ENCODE measurements at places on chromosomes 13 and 19.

DNA sequence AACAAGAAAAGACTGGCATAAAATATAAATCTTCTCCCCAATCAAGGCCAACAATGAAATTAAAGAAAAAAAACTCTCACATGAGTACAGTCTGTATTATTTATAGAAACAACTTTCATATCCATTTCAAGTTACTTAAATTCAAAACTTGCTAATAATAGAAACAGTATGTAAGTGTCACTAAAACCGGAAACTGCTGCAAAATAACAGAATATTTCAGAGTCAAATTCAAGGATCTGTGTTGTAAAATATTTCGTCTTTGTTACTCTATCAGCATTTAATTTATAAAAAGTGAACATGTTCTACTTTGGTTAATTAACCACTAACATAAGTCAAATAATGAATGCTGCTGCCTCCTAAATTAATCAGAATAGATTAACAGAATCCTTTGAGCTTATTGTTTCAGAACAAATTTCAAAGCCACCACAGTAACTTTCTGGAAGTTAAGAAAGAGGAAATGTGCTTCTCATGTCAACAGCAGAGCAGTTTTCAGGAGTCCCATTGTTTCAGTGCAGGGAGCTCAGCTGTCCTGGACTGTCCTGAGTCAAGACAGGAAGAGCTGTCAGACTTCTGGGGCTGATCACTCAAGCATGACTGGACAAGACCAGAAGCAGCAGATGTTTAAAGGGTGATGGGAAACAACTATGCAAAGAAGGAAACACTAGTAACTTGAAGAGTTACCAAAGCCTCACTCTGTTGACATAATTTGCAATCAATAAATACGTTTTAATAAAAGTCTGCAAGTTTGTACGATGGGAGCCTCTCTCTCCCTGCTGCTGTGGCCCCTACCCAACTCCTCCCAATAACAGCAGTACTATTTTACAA, 76.9 kb downstream of the FOXO1 start:
- DNase-seq, result no peak

- DNase-seq, result no peak
Measured at GRCh38 chr19:30640252-30640965, 268.2 kb downstream of the ZNF536 start.

DNA sequence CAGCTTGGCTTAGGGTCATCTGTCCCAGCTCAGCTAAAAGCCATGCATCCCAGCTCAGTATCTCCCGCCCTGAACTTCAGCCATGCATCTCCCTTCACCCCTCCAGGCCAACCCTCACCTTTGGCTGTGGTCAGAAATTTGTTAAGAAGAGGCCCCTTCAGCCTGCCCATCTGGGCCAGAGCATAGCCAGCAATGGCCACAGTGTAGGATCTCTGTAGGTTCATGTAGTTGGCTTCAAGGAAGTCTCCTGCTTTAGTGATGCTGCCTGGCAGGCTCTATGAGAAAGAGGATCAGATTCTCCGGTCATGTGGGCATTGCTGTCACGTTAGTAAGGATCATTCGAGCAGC, 16.6 kb upstream of the TNFSF14 start:
- no peak for DNase-seq

GRCh38 chr19:10984166-10984735, 23.4 kb downstream of the SMARCA4 start:
- DNase-seq, result no peak

- DNase-seq, result no peak
Measured at GRCh38 chr13:105783261-105783660, 752.2 kb downstream of the EFNB2 start.

DNA sequence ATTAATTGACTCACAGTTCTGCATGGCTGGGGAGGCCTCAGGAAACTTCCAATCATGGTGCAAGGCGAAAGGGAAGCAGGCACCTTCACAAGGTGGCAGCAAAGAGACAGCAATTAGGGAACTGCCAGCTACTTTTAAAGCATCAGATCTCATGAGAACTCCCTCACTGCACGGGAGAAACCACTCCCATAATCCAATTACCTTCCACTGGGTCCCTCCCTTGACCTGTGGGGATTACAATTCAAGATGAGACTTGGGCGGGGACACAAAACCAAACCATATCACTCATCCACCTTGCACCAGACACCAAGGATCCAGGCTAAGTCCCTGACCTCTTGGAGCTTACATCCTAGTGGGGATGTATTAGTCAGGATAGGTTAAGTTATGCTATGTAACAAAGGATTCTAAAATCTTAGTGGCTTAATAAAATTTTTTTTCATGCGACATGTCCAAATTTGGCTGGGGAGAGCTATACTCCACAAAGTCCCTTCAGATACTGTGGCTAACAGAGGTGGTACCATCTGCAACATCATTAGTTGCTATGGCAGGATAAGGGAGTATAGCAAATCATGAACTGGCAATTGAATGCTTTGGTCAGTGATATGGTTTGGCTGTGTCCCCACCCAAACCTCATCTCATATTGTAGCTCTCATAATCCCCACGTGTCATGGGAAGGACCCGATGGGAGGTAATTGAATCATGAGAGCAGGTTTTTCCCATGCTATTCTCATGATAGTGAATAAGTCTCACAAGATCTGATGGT, 8.3 kb upstream of the FAM187B start:
- DNase-seq, result no peak

GRCh38 chr19:45589768-45590167, 5.2 kb upstream of the OPA3 start:
- no peak for DNase-seq

DNA sequence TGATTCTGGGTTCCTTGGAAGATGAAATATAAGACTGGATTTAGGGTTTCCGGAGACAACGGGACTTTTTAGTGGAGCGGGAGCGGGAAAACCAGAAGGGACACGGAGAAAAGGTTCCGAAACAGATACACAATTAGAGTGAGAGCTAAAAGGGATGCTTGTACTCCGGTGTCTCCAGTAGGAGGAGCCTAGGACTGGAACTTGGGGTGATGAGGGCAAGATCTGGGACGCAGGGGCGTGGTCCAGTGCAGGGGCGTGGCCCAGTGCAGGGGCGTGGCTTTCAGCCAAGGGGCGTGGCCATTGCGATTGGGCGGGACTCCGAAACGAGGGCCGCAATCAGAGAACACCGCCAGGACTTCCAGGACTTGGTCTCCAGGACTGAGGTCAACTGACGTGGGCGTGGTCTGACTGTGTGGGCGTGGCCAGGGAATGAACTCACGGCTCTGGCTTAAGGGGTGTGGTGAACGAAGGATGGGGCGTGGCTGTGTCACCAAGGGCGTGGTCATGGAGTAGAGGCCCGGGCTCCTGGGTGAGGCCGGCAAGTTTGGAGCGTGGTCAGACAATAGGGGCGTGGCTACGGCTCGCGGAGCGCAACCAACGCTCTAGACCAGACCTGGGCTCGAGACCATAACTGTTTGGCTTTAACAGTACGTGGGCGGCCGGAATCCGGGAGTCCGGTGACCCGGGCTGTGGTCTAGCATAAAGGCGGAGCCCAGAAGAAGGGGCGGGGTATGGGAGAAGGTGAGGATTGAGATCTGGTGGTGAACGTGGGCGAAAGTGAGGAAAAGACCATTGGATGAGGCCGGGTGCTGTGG, at the start of gene DKKL1:
Gene DKKL1 (plus strand): TSS at position 610 of the 815 bp plus-strand sequence. CDS start 122 bp downstream, at position 732.
- DNase-seq, result peak; percentile 42

DNA sequence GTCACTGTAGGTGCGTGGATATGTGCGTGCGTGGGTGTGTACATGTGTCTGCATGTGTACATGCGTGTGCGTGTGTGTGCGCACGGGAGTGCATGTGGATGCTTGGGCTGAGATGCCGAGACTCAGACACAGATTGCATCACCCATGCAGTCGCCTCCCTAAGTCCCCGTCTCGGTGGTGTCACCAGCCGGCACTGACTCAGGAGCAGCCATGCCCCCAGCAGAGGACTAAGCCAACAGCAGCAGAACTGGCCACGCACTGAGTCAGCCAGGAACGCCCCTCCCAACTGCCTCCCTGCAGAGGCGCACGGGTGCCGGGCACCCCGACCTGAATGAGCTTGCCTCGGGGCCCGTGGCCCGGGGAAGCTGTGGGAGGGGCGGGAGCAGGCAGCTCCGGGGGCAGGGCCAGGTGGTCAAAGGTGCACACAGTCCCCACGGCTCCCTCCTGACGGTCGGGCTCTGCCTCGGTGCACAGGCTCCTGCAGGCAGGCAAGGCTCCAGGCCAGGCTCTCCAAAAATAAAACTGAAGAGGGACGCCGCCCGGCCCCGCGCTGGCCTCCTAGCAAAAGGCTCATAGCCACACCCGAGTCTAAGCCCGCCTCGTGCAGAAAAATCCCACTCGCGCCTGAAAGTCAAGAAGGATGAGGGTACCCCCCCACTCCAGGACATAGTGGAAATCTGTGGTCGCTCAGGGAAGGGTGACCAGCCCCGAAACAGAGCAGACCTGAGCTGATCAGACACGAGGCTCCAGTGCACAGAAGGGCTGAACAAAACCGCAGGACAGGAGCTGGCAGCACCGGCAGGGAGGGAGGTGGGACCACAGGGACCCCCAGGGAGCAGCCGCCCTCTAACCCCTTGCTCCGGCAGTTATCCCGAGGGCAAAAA, 49.2 kb downstream of the GADD45B start:
- no peak for DNase-seq

- no peak for DNase-seq
Measured at GRCh38 chr19:5293612-5294378, 46.8 kb downstream of the PTPRS start.

- no peak for DNase-seq
Measured at GRCh38 chr19:50203281-50204080, at the start of gene MYH14. Gene MYH14 (plus strand): TSS chr19:50203622. CDS start chr19:50210366, 6,744 bp downstream.

- no peak for DNase-seq
Measured at GRCh38 chr13:50126263-50126992, 111.2 kb downstream of the KCNRG start.

GRCh38 chr19:33424181-33424580, 50.7 kb downstream of the CEBPG start:
- no peak for DNase-seq

GRCh38 chr13:31903111-31903815, 128.3 kb upstream of the FRY start:
- DNase-seq, result no peak

DNA sequence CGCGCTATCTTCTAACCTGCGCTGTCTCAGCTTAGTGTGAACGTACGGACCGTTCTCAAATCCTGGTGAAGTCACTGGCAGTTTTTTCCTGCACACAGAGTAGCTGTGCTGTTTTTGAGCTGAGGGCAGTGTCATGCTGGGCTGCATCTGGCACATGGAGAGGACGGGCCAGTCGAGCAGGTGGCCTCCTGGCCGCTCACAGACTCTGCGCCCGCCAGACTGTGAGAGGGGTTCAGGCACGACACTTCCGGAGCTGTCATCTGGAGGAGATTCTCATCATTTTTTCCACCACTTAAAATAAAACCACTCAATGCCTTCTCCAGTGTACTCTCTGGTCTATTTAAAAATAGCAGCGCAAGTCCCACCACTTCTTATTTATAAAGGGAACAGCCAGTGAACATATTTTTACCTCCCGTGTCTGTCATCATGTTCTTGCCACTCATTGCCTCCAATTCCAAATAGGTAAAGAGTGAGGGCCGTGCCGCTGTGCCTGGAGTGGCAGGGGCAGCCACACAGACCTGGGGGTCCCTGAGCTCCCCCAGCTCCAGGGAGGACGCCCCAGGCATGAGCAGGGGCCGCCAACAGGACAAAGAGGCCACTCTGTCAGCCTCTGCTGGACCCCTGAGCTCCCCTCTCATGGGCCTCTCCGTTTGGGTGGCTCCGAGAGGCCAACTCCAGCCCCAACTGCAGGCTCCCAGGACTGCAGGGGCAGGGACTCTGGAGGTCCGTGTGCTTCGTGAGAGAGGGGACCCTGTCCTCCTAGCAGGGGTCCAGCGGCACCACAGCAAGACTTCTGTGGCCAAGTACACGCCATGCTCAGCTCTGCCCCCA, 36.9 kb upstream of the GRTP1 start:
- no peak for DNase-seq

DNA sequence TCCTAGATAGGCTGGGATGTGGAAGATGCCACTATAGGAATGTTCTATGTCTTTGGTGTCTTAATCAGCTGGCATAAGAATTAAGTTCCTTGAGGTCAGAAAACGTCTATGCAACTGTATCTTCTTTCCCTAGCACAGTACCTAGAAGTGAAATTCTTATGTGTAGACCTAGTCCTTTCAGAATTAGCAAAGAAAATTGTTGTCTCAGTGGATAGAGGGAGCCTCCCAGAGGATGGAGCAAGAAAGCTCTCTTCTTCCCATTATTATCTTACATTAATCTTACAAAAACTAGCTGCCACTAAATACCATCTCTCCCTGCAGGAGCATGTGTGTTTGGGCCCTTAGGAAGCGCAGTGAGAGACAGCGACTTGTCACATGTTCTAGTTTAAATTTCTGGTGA, 11.6 kb downstream of the CLDN10 start:
- no peak for DNase-seq

DNA sequence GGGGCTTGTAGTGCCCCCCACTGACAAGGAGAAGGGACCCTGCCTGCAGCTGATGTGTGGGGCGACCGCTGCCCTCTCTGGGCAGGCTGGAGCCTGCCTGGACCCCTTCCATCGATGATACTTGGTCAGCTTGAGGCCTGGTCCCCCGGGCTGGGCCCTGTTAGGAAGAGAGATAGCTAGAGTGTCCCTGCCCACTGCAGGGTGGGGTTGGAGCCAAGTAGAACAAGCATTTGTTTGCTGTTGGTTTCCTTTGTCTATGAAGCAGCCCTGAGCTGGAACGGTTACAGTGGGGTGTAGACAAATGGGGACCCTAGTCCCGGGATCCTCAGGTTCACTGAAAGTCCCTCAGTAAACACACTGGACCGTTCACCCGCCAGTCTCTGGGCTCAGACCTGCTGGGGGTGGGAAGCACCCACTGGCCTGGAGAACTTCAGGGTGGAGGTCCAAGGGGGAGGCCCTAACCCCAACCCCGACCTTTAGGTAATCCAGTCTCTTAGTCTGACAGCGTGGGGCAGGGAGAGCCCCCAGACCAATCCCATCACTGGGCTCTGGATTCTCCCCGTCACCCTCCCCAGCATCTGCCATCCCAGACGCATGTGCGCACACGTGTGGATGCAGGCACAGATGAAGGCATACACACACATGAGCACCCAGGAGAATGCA, 204.8 kb upstream of the ZNF536 start:
- no peak for DNase-seq

DNA sequence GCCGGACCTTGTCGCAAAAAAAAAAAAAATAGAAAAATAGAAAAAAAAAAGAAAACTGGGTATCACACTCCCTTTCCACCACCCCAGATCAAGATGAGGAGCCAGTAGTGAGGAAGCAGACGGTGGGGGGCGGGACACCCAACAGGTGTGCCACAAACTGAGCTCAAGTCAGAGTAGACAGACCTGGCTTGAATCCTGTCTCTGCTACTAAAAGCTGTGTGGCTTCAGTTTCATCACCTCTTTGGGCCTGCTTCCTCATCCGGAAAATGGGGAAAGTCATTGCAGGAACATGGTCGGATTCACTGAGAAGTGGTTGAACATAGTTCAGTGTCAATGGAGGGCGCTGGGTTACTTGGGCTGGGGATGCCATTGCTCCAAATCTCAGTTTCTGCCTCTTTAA, 2.9 kb downstream of the HIF3A start:
- no peak for DNase-seq
